ENCODE measurements at places on chromosomes 5 and 9. TPM values are rescaled to one million over a fixed set of nuclear protein-coding genes. Genes with fewer than 3 reads are reported as not detected.
A peak's percentile ranks its signal among the peaks of the same experiment; 100 is the strongest.

DNA sequence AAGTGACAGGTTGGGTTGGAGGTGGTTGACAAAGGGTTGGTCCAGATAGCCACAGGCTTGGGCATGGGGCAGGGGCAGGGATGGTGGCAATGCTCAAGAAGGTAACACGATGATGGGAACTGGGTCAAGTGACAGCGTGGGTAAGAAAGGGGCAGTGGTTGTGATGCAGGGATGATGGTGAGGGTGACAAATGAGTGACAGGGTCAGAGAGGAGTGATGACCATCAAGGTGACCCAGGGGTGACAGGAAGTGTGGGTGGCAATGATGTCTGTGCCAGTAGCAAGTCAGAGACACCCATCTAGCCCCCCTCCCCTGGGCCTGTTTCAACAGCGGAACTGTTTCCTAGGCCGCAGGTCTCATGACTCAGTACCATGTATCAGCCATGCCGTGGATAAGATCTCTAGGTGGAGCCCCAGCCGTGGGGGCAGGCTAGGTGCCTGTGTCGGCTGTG, 20.5 kb downstream of the AQP3 start:
- no peak for DNase-seq

GRCh38 chr9:116238225-116238624, 84.6 kb downstream of the PAPPA start:
- DNase-seq, result no peak

DNA sequence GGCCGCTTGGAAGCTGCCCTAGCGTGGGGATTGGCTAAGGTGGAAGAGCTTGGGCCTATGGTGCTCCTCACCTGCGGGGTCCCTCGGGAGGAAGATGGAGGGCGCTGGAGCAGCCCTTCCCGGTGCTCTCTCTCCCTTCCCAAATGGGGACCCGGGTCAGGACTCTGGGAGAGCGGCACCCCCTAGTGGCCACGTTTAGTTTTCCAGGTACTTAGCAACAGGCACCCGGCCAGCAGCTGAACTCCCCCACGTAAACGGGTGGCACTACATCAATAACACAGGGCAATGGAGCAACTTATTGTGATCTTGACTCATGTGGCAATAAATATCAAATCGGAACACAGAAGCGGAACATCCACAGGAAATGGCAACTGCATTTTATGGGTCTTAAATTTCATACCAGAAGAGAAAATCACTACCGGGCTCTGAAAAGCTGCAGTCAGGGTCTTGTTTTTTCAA, 316.6 kb downstream of the AGTPBP1 start:
- DNase-seq, result peak; percentile 1

DNA sequence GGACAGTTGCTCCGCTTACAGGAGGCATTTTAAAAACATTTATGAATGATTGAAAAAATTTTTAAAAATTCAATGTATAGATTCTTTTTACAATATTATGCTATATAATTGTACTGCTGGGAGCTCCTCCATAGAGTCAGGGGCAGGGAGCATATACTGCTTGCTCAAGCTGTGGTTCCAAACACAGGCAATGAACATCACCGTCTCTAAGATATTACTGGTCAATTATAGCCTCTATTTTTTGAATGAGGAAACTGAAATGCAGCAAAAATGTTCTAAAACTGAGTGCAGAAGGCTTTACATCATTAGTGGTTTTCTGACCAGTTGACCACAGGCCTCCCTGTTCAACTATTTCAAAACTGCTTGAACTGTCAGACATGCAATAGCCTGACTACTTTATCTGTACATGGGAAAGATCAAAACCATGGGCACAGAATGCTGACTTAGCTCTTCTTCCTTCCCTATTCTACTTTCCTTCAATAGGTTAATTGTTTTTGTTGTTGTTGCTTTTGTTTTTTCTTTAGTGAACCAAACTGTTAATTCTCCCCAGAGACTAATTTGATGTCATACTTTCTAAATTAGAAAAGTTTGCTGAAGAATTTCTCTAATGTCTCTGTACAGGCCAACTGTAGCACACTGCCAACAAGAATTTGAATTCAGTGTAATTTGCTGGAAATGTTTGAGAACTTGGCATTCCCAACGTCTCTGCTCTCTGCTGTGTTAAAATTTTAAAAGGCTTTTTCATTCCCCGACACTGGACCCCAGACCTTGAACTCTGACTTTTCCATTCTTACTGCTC, 107.6 kb upstream of the MPDZ start:
- DNase-seq, result no peak

DNA sequence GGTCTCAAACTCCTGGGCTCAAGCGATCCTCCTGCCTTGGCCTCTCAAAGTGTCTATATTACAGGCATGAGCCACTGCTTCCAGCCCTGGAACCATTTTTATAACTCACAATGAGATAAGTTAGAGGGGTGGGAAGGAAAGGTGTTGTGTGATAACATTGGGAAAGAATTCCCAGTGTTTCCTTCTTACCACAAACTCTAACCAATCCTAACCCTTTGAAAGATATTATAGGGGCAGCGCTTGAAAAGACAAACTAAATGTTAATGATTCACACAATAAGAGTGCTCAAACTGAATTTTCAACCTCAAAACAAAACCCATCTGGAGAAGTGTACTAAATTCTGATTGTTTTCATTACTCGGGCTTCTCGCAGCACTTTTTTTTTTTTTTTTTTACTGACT, 109.7 kb downstream of the TSSK1B start:
- no peak for DNase-seq

- DNase-seq, result no peak
These were observed 87.6 kb upstream of the COL5A1 start for GRCh38 chr9:134553996-134554372.

DNA sequence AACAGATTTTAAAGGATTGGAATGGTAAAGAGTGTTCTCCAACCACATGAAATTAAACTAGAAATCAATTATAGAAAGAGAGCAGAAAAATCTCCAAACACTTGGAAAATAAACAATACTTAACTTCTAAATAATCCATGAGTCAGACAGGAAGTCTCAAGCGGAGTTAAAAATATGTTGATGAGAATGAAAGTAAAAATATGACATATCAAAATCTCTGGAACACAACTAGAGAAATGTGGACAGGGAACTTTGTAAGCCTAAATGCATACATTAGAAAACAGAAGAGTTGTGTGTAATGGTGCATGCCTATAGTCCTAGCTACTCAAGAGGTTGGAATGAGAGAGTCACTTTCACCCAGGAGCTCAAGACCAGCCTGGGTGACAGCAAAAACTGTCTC, 47.9 kb upstream of the ZNF618 start:
- DNase-seq, result no peak

- DNase-seq, result no peak
These were observed 1038.7 kb downstream of the PTPRD start for GRCh38 chr9:9574080-9574479.

DNA sequence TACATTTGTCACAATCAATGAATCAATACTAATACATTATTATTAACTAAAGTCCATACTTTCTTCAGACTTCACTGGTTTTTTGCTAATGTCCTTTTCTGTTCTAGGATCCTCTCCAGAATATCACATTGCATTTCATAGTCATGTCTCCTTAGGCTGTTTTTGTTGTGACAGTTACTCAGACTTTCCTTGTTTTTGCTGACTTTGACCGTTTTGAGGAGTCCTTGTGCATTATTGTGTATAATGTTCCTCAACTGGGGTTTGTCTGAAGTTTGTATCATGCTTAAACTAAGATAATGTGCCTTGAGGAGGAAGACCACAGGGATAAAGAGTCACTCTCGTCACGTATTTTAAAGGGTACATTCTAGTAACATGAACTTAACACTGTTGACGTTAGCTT, 376.9 kb downstream of the NTRK2 start:
- no peak for DNase-seq

DNA sequence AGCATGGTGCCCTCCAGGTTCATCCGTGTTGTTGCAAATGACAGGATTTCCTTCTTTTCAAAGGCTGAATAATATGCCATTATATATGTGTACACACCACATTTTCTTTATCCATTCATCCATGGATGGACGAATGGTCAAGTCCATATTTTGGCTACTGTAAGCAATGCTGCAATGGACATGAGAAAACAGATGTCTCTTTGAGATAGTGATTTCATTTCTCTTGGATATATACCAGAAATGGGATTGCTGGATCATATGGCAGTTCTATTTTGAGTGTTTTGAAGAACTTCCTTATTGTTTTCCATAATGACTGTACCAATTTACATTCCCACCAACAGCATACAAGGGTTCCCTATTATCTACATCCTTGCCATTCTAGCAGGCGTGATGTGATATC, 67.9 kb downstream of the TEK start:
- DNase-seq, result no peak

DNA sequence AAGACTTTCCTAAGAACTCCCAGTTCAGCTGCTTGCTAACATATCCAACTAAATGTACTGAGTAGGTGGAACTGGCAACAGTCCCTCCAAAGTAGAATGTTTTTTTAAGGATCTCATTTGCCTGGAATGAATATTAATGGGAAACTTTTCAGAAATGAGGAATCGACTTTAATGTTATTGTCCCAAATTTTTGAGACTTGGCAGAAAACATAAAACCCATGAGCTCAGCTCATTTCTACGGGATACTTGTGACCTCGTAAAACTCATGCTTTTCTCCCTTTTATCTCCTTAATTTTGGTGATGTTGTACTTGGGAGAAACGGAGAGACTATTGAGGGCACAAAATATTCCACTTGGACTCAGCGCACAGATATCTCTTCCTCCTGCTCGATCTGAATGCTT, 296.8 kb downstream of the EBF1 start:
- DNase-seq, result no peak

DNA sequence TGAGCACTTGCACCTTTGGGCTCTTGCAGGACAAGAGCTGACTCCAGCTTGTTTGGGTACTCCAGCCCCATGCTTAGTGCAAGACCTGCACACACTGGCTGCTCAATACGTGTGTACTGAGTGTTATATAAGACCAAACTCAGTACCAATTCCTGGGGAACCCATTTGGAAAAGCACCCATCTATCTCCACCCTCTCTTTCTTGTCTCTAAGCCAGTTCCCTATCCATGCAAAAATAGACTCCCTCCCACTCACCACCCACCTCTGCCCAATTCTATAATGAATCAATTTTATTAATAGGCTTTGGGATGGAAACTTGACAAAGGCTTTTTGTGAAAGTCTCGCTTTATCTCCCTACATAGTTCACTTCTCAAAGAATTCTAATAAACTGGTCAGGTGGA, 60.9 kb upstream of the CPLX2 start:
- no peak for DNase-seq

DNA sequence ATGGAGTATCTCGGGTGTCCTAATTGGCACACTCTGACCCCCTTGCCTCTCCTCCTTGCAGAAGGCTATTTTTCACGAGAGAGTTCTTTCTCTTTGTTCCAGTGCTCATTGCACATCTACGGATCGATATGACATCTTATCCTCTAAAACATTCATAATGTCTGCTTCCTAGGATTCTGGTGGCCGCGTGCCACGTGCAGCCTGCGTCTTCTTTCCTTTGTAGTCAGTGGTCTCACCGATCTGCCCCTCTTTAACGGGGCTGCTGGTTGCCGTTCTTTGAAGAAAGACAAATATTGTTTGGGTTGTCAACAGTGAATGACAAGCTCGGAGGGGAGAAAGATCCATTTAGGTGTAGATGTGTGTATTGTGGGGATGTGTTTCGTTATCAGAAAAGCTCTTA, 252.4 kb upstream of the WWC1 start:
- DNase-seq, result no peak

DNA sequence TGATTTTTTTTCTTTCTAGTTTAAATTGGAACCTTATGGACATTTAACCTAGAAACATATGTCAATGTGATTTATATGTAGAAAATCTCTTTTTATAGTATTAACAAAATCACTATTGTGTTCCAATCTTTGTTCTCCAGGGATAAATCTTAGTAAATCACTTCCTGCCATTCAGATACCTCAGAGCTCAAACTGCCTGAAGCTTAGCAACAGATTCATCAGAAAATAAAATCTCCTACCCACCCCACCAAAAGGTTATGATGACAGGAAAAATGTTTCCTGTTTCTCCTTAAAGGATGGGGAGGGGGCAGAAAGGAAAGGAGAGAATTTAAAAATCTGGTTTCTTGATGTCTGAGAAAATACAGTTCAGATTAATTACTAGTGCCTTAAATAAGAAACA, 105.0 kb upstream of the TUT7 start:
- no peak for DNase-seq

DNA sequence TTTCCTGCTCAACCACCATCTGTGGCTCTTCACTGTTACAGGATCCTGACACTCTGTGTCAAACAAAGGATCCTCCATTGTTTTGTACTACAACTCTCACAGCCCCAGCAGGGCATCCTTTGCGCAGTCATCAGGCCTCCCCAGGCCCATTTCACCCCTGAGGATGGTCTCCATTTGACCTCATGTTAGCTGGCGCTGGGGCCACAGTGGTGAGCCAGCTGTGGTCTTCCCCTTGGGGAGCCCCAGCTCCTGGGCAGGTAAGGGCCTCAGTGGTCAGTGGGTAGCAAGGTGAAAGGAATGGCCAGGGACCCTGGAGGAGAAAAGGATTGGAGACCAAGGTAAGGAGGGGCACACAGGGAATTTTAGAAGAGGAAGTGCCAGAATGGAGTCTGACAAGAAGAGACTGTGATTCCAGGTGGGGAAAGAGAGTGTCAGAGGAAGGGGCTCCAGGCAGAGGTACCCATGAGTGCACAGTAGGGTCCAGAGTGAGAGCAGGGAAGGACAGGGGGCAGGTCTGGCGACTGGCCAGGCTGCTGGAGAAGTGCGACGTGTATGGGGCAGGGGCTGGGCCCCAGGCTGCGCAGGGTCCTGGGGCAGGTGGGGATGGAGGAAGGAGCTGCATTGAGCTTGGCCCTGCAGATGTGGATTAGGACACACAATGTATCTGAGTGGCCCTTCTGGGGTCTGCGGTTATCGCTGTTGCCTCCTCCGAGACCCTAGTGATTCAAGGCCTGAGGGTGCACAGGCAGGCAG, 109.9 kb downstream of the PHF2 start:
- no peak for DNase-seq

GRCh38 chr5:21661184-21661583, 1192.0 kb downstream of the CDH12 start:
- DNase-seq, result no peak

GRCh38 chr9:13082796-13083195, 196.7 kb downstream of the MPDZ start:
- DNase-seq, result no peak

DNA sequence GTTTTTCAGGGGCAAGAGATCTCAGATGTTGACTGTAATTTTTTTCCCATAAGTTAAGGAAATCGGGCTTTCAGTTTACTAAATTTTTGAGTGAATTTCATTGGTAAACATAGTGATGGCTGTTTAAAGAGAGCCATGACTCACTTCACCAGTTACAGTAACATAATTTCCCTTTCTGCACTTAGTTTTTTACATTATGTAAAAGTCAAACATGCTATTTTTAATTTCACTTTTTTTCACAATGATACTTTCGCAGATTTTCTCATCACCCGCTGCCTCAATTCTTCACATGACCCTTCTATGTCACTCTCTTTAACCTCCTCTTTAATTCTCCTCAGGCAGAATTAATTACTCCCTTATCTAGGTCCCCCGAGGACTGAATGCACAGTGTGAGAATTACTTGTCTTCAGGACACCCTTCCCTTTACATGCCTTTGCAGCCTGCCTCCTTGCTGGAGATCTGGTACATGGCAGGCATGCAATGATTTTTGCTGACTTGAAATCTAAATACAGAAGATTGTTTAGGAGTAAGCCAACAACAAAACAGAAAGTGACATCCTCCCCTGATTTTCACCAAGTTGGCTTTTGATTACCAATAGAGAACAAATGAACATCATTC, 217.5 kb upstream of the S1PR3 start:
- DNase-seq, result no peak

GRCh38 chr9:17739736-17740135, 160.9 kb downstream of the SH3GL2 start:
- DNase-seq, result no peak

The STK32A gene
- total RNA-seq, result not detected

The SV2C gene
- total RNA-seq, result not detected

The LOX gene
- 0.62 TPM for total RNA-seq

The OMD gene
- not detected for total RNA-seq

The CCL27 gene
- total RNA-seq, result 0.95 TPM

The PCDHB10 gene
- total RNA-seq, result 0.72 TPM

The ENTPD8 gene
- total RNA-seq, result 3.9 TPM
